Cardiac muscle cell (in vitro differentiated cells and primary cell): ENCODE measurements at places on chromosomes 4 and X. TPM values are rescaled to one million over a fixed set of nuclear protein-coding genes. Genes with fewer than 3 reads are reported as not detected.

RAB39B gene
- 3.0 and 4.2 TPM in 2 replicates for polyA plus RNA-seq

ABCG2 gene
- polyA plus RNA-seq: not detected in 2 replicates

RFC1 gene
- 21.5 and 24.2 TPM in 2 replicates for polyA plus RNA-seq

ARSJ gene
- not detected in 2 replicates for polyA plus RNA-seq

DNA sequence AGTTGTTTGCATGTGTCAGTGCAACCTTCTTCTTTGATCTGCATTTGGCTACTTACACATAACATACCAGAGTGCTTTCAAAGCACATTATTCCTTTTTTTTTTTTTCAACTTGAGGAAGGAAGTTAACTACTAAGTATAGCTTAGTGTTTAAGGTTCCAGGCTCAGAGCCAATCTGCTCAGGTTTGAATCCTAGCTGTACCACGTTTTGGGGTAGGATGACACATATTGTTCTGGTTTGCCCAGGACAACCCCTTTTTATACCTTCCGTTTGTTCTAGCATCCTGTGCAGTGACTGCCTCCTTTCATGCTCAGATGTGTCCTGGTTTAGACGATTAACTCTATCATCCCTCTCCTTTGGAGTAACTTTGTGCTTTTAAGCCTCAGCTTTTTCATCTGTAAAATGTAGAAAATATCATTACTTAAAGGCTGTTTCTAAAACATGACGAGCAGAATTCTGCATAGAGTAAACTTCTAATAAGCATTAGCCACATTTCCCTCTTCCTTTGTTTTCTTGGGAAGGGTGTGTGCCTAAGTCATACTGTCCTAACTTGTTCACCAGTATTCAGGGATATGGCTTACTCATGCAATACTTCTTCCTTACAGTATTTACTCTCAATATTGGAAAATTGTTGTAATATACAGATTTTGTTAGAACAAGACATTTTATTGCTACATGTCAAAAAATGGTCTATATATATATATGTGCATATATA, 281.3 kb downstream of the C4orf33 start:
- H3K27ac ChIP-seq: no peak overlapping the region
- no peaks in the 10 kb centered on the region for H3K4me1 ChIP-seq
- H3K4me3 ChIP-seq: no peak overlapping the region
- DNase-seq: no peak
- no peaks in the 10 kb centered on the region for H3K36me3 ChIP-seq

- H3K27me3 ChIP-seq: no peaks in the 10 kb centered on the region
- no peak for DNase-seq
- no peaks in the 10 kb centered on the region for H3K4me1 ChIP-seq
- no peak overlapping the region for H3K27ac ChIP-seq
- no peak overlapping the region for H3K4me3 ChIP-seq
Measured at GRCh38 chr4:47478804-47479203, 6.3 kb upstream of the ATP10D start.

GRCh38 chrX:22737541-22737940, 262.2 kb upstream of the DDX53 start:
- H3K4me1 ChIP-seq: no peaks in the 10 kb centered on the region
- no peak for DNase-seq

- H3K4me3 ChIP-seq: no peak overlapping the region
- DNase-seq: no peak
- H3K4me1 ChIP-seq: no peaks in the 10 kb centered on the region
- H3K27me3 ChIP-seq: no peaks in the 10 kb centered on the region
- H3K27ac ChIP-seq: no peak overlapping the region
- H3K36me3 ChIP-seq: no peaks in the 10 kb centered on the region
Measured at GRCh38 chr4:6594826-6595355, 19.9 kb downstream of the MAN2B2 start.

- DNase-seq: no peak
- no peak overlapping the region for H3K27ac ChIP-seq
- peaks cover 8% of the 10 kb centered on the region for H3K4me1 ChIP-seq
- H3K4me3 ChIP-seq: no peak overlapping the region
Measured at GRCh38 chr4:140189805-140190204, 35.8 kb upstream of the MAML3 start.

- no peaks in the 10 kb centered on the region for H3K4me1 ChIP-seq
- H3K27ac ChIP-seq: no peak overlapping the region
- H3K36me3 ChIP-seq: no peaks in the 10 kb centered on the region
- no peak for DNase-seq
- no peaks in the 10 kb centered on the region for H3K27me3 ChIP-seq
Measured at GRCh38 chr4:40190019-40190418, 6.8 kb upstream of the RHOH start.

GRCh38 chr4:74661427-74662201, 132.7 kb downstream of the BTC start:
- no peaks in the 10 kb centered on the region for H3K4me1 ChIP-seq
- peak; percentile 64 for DNase-seq
- H3K27me3 ChIP-seq: no peaks in the 10 kb centered on the region

DNA sequence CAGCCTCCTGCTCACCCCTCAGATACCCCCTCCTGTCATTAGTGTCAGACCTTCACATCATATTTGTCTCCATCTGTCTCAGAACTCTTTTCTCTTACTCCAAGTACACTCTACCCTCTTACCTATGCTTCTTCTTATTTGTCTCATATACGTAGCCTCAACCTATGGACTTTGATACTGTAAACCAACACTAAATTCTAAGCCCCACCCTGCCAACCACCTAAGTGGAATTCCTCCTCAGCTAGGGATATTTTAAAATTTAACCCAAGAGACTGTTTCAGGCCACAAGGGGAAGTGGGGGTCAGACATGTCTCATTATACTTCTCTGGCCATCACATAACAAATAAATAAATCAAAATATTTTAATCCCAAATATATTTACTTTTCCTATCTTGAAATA, 778.1 kb upstream of the GRID2 start:
- no peak overlapping the region for H3K4me3 ChIP-seq
- no peaks in the 10 kb centered on the region for H3K27me3 ChIP-seq
- DNase-seq: no peak
- no peak overlapping the region for H3K27ac ChIP-seq
- H3K36me3 ChIP-seq: no peaks in the 10 kb centered on the region
- no peaks in the 10 kb centered on the region for H3K4me1 ChIP-seq

DNA sequence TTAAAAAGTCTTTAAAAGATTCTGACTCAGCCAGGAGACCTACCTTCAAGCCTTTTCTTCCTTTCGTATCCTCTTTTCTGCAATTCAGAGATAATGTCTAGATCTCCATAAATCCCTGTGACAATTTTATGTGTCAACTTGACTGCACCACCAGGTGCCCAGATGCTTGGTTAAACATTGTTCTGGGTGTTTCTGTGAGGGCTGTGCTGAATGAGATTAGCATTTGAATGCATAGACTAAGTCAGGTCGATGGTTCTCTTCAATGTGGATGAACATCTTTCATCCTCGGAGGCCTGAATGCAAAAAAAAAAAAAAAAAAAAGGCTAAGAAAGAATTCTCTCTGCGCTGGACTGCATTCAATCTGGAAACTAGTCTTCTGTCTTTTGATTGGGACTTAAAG, 1082.7 kb downstream of the NLGN4X start:
- no peaks in the 10 kb centered on the region for H3K4me1 ChIP-seq
- H3K36me3 ChIP-seq: no peaks in the 10 kb centered on the region
- H3K4me3 ChIP-seq: no peak overlapping the region
- no peak for DNase-seq
- no peak overlapping the region for H3K27ac ChIP-seq

GRCh38 chr4:119205690-119206089, 6.8 kb upstream of the USP53 start:
- H3K36me3 ChIP-seq: no peaks in the 10 kb centered on the region
- H3K27me3 ChIP-seq: no peaks in the 10 kb centered on the region
- peaks cover 33% of the 10 kb centered on the region for H3K4me1 ChIP-seq
- H3K4me3 ChIP-seq: no peak overlapping the region
- H3K27ac ChIP-seq: no peak overlapping the region
- DNase-seq: no peak

DNA sequence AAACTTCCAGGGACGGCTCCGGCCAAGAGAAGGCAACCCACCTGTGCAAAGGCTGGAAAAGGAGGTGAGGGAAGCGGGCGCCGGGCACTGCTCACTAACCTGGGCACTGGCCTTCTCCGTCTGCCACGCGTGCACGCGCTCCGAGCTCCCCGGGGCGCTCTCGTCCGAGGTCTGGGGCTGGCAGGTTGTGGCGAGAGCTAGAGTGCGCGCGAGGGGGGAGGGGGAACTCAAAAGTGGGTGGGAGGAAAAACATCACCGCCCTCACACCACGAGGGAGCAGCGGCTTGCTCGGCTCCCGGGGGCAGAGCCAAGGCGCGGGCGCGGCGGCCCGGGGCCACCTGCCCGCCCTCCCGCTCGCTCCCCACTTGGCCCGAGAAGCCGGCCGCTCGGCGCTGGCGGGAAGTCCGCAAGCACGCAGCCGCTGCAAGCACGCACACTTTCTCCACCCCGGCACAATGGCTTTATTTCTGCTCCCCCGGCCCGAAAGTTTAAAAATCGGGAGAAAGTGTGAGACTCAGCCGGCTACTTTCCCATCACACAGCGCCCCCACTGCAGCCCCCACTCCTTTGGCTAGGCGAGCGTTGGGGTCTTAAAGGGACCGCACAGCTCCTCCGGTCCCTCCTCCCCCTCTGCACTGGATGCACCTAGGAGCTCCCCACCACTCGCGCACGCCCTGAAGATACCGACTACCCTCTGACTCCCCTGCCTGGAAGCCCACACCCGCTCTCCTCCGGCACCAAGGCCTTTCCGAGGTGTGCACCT, at the start of gene CHRDL1:
CHRDL1 (minus strand) TSS at position 173 of the 762 bp plus-strand sequence. CDS start 3,636 bp downstream, outside the sequence.
- peak within 1 kb of the TSS; percentile 45 for H3K4me3 ChIP-seq
- H3K36me3 ChIP-seq: no peaks in the 10 kb centered on the region
- H3K4me1 ChIP-seq: no peaks in the 10 kb centered on the region
- no peak within 1 kb of the TSS for H3K27ac ChIP-seq
- H3K27me3 ChIP-seq: peaks cover 80% of the 10 kb centered on the region

GRCh38 chr4:52069571-52069970, 18.5 kb downstream of the SPATA18 start:
- H3K36me3 ChIP-seq: no peaks in the 10 kb centered on the region
- H3K4me1 ChIP-seq: no peaks in the 10 kb centered on the region
- no peak overlapping the region for H3K27ac ChIP-seq
- H3K4me3 ChIP-seq: no peak overlapping the region

- H3K36me3 ChIP-seq: no peaks in the 10 kb centered on the region
- H3K27me3 ChIP-seq: no peaks in the 10 kb centered on the region
- no peak overlapping the region for H3K4me3 ChIP-seq
- no peaks in the 10 kb centered on the region for H3K4me1 ChIP-seq
- no peak overlapping the region for H3K27ac ChIP-seq
- DNase-seq: peak; percentile 18
Measured at GRCh38 chr4:97367878-97368277, 775.4 kb downstream of the STPG2 start.
